ENCODE measurements at places on chromosomes 12 and 14. TPM values are rescaled to one million over a fixed set of nuclear protein-coding genes. Genes with fewer than 3 reads are reported as not detected.

The ITGA7 gene
- 1.7 TPM for total RNA-seq

The GPR137C gene
- 0.79 TPM for total RNA-seq

The P3H3 gene
- 99.2 TPM for total RNA-seq

The GSC gene
- not detected for total RNA-seq

The C12orf54 gene
- not detected for total RNA-seq

The GPR162 gene
- 1.2 TPM for total RNA-seq

The OR6C68 gene
- total RNA-seq, result not detected

The GATC gene
- total RNA-seq, result 20.2 TPM

The KLRG1 gene
- not detected for total RNA-seq

The REM2 gene
- total RNA-seq, result 0.11 TPM

The LYZ gene
- not detected for total RNA-seq

The PTCSC3 gene
- total RNA-seq, result not detected

The BDKRB1 gene
- total RNA-seq, result 41.5 TPM

The TPPP2 gene
- total RNA-seq, result not detected

The NRXN3 gene
- total RNA-seq, result 0.26 TPM

The PZP gene
- not detected for total RNA-seq

GRCh38 chr12:68930178-68930577, 2.8 kb downstream of the CPM start:
- DNase-seq, result no peak

DNA sequence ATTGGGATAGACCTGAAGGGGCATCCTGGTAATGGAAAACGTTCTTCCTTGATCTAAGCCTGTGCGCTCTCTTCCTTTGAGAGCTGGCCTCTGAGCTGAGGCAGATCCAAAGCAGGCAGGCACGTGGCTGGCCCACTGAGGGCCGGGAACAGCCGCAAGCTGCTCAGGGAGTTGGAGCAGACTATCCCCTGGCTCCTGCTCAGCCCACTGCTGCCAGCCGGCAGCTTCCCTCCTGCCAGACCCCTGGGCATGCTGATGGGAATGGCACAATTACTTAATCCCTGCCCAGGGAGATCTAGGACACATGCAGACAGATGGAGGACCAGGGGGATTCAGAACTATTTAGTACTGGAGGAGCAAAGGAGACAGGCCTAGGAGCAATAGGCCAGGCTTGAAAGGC, 14.4 kb downstream of the NEUROD4 start:
- DNase-seq, result no peak

DNA sequence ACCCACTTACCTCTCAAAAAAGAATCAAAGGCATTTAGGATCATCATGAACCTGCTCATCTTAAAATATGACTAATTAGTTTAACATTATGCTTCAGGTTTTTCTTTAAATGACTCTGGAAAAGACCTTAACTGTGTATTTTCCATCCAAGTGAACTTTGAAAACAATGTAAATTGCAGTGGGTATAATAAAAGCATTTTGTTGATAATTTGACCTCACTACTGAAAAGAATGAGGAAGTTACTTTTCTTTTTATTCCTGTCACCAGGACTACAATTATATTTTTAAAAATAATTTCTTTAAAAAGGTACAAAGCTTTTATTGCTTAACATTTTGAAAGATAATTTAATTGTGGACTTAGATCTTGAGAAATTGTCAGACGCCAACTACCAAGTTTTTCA, 249.9 kb downstream of the ALX1 start:
- DNase-seq, result no peak

DNA sequence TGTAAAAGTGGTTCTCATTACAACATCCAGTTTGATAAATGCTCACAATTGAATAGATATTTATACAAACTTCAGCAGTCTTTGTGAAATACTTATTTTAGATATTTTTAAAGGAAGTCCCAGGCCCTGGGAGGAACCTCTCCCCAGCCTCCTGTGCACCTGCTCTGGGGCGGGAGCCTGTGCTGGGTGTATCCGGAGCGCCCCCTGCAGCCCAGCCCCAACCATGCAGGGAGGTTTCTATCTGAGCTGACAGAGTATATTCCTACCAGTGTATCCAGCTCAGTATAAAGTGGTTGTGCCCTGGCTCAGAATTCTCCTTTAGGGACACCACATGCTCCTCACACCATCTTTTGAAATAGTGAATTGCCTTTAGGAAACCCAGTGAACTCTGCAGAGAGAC, 851.8 kb downstream of the TMEM121 start:
- DNase-seq, result no peak

DNA sequence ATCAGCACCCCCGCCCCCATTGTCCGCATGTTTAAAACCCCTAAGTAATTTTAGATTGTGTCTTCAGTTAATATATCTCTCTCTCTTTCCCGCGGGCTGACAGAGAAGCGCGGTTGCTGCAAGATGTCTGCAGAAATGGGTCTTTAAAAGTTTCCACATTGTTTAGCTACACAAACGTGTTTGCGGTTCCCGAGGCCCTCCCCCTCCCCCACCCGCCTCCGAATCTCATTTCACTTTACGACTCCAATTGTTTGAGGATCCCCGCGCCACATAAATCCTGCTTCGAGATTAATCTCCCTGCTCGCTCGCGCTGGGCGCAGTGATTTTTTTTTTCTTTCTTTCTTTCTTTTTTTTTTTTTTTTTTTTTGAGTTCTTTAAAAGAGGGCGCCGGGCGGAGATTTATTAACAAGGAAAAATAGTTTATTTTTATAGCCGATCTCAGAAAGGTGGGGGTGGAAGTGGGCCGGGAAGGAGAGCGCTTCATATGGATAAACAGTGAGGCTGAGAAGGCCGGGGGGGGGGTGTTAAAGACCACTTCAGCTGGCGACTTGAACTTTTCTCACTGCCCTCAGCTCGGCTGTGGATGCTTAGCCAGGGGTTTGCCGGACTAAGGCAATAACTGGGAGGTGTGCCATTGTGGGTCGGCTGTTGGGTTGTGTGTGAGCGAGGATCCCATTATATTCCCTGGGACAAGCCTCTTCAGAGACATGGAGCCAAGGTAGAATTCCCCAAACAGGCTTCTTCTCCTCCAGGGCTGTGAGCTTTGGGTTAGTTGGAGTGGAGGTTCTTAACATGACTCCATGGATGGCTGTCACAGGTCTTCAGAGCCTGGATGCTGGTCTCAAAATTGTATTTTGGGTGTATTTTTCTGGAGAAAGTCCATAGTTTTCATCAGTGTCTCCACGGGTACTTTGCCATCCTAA, 39.7 kb upstream of the TBX5 start:
- DNase-seq, result no peak

GRCh38 chr12:66388517-66388916, 86.2 kb downstream of the HELB start:
- DNase-seq, result no peak

- DNase-seq, result peak; percentile 88
Measured at GRCh38 chr12:106195621-106196027, 52.2 kb downstream of the CKAP4 start.

DNA sequence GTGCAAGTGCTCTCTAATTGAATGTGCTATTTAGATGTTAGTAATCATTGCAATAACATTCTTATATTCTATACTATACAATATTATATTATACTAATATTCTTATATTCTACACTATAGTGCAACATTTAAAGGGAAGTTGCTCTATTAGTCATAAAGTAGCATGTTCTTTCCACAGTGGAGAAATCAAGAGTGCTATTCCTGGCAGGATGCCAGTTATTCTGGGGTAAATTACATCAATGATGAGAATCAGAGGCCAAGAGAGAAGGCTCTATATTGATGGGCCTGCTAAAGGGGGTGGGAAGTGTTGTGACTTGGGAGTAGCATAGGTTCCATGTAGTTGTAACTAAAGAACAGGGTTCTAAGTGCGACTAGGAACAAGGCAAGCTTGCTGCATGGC, 121.5 kb downstream of the SLC15A5 start:
- DNase-seq, result no peak

GRCh38 chr14:75980856-75981255, 939 bp downstream of the TGFB3 start:
- DNase-seq, result no peak

DNA sequence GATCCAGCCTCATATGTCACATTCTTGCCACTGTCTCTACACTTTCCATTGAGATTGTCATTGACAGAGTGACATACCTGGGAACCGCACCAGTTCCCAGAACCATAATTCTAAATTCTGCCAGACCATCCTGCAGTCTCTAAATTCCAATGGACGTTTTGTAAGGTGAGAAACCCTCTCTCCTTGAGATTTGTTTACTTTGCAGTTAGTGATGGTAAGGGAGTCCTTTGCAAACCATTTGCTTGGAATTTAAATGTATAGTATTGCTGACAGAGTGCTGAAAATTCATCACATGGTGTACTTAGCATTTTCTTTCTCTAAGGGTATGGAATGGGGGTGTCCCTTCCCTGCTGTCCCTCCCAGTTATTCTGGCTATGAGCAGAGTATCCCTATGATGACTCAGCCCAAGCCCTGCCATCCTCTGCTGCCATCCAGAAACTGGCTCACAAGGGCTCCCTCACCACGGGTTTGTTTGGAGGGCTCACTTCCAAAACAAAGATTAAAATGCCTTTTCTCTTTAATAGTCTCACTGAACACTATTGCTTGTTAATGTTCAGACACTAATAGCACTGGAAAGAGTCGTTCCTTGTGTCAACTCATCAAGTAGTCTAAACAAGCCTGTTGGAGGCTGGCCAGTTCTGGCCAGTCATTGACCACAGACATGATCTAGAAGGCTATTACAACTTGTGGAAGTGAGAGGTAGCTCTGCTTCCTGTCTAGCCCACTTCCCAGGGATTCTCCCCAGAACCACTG, 129.0 kb upstream of the HMGA2 start:
- DNase-seq, result peak; percentile 97

- no peak for DNase-seq
Measured at GRCh38 chr12:17020765-17021164, 414.8 kb upstream of the LMO3 start.

GRCh38 chr14:99571303-99571986, 32.6 kb downstream of the CCDC85C start:
- no peak for DNase-seq

DNA sequence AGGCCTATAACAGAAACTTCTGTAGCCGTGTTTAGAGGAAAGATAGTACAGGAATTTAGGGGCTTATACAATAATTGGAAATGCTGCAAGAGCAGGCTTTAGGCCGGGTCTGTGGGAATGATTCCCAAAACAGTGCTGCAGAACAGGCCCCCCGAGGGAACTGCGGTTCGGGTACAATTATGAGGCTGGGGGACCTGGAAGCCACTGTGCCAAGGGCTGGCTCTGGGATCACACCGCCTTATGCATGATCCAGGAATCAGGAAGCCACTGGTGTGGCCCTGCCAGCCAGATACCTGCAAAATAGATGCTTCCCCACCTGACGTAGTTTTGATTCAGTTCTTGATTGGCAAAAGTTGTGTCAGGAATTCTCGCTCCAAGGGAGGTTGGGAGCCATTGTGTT, 55.4 kb downstream of the CACNA1C start:
- no peak for DNase-seq

GRCh38 chr12:122965851-122966742, at the start of gene ABCB9:
ABCB9 (minus strand) TSS chr12:122966463; CDS start chr12:122960235, 6,228 bp downstream.
- peak; percentile 78 for DNase-seq

GRCh38 chr14:34211732-34212131, 250.3 kb downstream of the SPTSSA start:
- no peak for DNase-seq

GRCh38 chr14:59438195-59438647, 27.0 kb downstream of the GPR135 start:
- DNase-seq, result peak; percentile 69

- DNase-seq, result no peak
Measured at GRCh38 chr12:85448548-85449139, 168.6 kb downstream of the ALX1 start.

GRCh38 chr12:2669560-2669959, 125.2 kb upstream of the FKBP4 start:
- DNase-seq, result no peak

DNA sequence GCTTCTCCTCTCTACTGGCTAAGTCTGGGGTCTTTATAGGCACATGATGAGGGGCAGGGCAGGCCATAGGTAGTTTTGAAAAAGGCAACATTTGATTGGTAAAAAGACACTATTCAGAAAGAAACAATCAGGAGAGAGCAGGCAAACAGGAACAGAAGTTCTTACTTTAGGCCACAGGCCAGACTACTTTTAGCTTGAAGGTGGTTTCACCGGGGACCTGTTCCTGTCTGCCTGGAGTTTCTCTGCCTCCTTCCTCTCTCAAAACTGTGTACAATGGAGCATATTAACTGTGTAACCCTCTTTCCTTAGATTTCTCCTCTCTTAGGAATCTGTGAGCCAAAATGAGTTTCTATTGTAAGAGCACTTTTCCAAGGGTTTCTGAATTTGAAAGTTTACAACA, 167.9 kb upstream of the AVPR1A start:
- no peak for DNase-seq

GRCh38 chr12:56206452-56207166, 15.1 kb downstream of the RNF41 start:
- DNase-seq, result peak; percentile 39

DNA sequence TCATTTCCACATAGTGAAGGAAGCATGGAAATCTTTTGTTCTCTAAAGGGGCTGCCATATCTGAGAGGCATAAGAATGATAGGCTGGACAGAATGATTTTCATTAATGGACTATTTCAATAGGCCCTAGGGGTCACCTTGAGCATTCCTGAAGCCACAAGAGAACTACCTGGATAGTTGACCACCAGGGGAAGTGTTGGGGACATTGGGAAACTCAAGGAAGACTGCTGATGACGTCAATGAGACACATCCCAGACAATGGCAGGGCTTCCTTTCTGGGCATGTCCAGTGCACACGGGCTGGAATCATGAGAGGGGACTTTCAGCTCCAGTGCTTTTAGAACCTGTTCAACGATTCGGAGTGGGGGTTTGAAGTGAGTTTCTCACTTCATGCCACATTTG, 48.8 kb upstream of the CHST11 start:
- DNase-seq, result no peak

DNA sequence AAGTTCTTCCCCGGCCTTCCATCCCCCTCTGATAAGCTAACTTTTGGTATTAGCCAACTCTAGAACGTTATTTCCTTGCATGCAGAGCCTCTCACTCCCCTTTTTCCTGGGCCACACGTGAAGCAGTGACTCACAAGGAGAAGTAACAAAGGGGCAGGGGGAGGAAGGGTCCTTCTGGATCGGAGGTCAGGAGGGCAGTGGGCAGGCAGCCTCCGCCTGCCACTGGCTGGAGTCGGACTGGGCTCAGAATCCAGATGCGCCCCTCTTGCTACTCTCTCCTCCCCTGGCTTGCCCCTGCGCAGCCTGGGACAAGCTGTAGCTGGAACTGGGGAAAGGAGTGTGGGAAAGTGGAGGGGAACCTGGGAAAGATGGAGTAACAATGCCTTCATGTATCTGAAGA, 55.0 kb downstream of the TPCN1 start:
- no peak for DNase-seq

- DNase-seq, result no peak
Measured at GRCh38 chr14:51491776-51492175, 159.9 kb upstream of the FRMD6 start.

GRCh38 chr14:106141242-106142220, 615.1 kb downstream of the TMEM121 start:
- no peak for DNase-seq

- DNase-seq, result no peak
Measured at GRCh38 chr14:101230161-101230850, 326.8 kb upstream of the RTL1 start.

GRCh38 chr12:116161588-116161987, 115.9 kb downstream of the MED13L start:
- no peak for DNase-seq

All from HFFc6 (cell line).